ENCODE measurements at places on chromosomes 3 and 15.

DNA sequence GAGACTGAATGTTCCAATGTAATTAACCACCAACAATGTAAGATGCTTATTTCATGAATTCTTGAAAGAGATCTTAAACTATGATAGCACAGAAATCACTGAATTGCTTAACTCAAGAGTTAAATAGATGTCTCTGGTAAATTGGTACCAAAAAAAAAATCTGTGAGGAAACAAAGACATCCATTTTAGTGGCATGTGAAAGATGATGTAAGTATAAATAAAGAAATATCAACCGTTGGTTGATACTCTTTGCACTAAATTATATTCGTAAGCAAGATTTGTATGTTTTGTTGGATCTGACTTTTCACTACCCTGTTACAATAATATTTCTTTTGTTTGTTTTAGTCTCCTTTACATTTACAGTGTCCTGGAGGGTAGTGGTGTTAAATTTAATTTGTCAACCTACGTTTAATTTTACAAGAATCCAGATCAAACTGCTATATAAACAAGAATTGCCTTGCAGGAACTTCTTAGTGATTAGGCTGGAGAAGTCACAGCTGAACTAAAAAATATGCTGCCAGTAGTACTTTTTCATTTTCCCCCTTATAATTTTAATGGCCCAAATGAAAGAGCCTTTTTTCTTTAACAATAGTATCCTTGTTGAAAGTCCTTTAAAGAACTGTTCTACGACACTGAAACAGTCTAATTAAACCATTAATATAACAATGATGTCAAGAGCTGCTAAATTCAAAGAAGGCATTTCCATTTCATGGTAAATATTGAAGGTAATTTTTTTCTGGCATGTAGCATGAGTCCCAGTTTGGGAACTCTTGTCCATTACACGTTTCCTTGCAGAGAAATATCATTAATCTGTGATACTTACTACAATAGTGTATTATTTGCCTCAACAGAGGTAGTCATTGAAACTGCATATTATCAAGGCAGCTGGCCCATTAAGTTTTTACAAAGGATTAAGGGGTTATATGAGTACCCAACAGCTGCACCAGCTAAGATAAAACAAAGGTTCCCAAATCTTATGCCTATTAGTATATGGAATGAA is 109.6 kb upstream of the PHLDB2 start:
- DNase-seq, result no peak

- DNase-seq, result no peak
Observed at GRCh38 chr3:156307704-156308103, 187.3 kb downstream of the KCNAB1 start.

DNA sequence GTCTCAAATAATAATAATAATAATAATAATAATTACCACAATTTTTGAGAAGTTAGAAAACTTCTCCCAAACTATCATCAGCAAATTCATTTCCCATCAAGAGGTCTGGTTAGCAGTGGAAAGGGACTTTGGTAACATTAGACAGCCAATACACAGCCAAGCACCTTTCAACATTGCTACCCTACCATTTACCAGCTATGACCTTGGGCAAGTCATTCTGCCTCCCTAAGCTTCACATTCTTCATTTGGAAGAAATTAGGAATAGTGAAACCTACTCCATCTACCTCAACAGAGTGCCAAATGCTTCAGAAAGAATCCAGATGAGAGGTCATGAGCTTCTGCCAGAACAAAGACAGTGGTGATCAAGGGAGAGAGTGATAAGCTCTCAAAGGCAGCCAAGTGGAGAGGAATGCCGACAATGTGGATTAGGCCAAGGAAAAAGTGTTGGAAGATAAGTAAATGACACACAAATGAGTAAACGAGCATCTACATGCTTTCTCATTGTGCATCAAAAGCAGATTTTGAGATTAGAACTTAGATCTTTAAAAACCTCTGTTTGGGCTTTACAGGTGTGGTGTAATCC is 42.9 kb upstream of the LPP start:
- no peak for DNase-seq

DNA sequence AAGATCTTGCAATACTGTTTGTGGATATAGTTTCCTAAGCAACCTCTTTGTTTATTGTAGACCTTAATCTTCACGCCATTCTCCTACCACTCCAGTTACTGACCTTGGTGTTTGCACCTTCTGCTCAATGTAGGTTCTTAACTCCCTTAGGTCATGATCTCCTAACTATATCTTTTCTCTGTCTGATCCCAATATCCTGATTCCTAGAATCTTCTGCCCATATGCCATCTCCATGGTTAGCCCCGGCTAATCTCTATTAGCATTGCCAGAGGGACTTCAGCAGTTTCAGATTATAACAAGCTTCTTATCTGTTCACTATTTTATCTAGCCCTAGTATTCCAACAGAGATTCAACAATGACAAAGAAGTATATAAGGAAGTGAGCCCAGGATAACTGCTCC is 64.9 kb downstream of the IMPG2 start:
- DNase-seq, result no peak

- DNase-seq, result no peak
Observed at GRCh38 chr3:55454611-55455010, 32.5 kb downstream of the WNT5A start.

DNA sequence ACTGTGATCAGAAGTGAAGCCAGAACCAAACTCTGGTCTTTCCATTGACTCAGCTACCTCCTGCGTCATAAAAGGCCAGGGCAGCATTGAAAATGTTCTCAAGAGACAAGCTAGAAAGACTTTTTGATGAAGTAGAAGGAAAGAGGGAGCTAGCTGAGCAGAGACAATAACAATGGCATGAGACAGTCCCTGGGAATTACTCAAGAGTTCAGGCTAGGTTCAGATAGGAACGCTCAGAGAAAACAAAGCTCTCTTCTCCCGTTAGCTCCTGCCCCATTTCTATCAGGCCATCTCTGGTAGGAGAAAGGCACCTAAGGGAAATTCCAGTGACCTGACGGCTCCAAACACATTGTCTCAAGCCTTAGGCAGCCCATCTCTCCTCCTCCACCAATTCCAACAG is 7.0 kb upstream of the OXTR start:
- no peak for DNase-seq

GRCh38 chr15:71245588-71245987 is 130.3 kb downstream of the THSD4 start:
- DNase-seq, result no peak

DNA sequence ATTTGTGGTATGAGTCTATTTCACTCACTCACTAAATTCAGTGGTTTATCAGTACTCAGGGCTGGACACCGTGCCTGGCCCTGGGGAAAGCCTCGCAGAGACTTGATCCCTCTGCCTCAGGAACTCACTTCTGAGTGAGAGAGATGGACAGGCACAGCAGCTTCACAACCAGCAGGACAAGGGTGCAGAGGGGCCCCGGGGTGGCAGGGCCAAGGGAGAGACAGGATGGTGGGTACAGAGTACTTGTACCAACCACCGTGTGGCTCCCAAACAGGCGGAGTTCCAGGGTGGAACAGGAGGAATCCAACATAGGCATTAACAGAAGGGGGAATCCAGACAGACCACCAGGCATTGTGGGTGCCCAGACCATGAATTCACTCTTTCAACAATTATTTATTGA is 143.7 kb downstream of the MEGF11 start:
- DNase-seq, result no peak

DNA sequence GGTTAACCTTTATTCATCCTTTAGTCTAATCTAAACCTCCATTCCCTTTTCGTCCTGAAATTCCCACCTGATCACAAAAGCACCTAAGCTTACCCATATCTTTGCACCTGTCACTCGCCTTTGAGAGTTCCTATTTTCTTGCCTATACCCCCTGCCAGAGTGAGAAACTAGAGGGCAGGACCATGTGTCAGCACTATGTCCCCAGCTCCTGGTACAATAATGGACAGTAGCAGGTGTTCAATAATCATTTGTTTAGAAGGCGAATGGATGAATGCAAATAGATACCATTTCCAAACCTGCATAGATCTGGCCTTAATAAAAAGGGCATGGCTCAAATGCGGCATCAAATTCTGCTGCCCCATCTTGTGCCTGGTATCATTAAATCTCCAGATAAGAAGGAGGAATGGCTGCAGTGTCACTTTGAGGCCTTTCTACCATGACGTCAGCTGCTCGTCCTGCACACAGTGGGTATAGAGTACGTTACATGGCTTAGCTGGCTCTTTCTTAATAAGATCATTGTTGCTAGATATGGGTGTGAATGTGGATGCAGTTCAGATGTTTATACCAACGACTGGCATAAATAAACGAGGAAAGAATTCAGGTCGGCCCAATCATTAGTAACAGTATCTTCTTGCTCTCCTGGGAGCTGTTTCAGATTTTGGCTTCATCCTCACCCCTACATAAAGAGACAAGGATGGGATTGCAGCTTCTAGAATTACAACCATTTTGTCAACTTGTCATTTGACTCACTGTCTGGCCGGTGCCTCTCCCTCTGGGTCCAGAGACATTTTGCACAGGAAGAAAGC is 148.7 kb downstream of the RORA start:
- no peak for DNase-seq

GRCh38 chr3:50190936-50191660 is at the start of gene GNAT1:
TSS of gene GNAT1 (plus strand) at chr3:50191610. CDS start at chr3:50191726, 116 bp downstream.
- DNase-seq, result no peak

DNA sequence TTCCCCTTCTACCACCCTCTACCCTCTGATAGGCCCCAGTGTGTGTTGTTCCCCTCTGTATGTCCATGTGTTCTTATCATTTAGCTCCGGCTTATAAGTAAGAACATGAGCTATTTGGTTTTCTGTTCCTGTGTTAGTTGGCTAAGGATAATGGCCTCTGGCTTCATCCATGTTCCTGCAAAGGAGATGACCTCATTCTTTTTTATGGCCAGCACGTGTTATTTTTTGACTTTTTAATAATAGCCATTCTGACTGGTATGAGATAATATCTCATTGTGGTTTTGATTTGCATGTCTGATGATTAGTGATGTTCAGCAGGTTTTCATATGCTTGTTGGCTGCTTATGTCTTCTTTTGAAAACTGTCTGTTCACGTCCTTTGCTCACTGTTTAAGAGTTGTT is 63.1 kb upstream of the NPHP3 start:
- no peak for DNase-seq

DNA sequence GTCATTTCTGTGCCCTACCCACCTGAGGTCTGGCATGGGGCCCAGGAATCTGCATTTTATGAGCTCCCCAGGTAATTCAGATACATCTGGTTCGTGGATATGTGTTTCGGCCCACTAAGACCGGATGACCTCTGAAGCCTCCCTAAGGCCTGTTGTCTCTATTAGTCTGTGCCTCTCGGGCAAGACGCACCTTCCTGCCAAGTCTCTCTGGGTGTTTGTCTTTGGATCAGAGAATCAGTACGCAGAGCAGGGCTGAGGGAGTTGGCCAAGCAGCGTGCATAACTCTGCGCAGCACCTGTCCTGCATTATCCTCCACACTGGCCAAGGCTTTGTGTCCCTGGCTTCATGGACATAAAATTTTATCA is 181.0 kb downstream of the THSD4 start:
- DNase-seq, result no peak

GRCh38 chr15:99818872-99819271 is 85.6 kb upstream of the LYSMD4 start:
- DNase-seq, result no peak

- no peak for DNase-seq
Observed at GRCh38 chr3:181956122-181956521, 244.4 kb downstream of the SOX2 start.

GRCh38 chr15:73585871-73586654 is 47.1 kb downstream of the NPTN start:
- no peak for DNase-seq

- DNase-seq, result no peak
Observed at GRCh38 chr15:95511671-95512070, 818.8 kb upstream of the NR2F2 start.

DNA sequence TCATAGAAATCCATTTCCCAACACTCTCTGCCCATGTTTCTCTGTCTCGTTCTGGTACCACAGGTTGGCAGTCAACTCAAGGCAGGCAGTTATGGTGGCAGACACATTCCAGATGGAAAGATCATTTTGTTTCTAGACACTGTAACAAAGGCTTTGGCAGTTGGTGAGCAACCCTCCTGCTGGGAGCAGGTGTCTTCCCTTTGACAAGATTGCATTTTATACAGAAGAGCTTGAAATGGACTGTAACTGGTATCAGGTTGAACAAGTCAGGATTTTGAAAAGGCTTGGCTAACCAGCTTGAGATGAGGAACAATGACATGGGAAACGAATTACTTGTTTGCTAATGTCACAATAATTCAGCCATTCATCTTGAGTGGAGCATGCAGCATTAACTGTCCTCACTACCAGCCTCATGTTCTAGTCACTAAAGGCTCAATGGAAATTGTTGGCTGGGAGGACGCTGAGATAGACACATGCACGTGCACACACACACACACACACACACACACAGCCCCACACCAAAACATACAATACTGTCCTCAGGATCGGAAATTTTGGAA is 170.0 kb downstream of the SEMA6D start:
- no peak for DNase-seq

DNA sequence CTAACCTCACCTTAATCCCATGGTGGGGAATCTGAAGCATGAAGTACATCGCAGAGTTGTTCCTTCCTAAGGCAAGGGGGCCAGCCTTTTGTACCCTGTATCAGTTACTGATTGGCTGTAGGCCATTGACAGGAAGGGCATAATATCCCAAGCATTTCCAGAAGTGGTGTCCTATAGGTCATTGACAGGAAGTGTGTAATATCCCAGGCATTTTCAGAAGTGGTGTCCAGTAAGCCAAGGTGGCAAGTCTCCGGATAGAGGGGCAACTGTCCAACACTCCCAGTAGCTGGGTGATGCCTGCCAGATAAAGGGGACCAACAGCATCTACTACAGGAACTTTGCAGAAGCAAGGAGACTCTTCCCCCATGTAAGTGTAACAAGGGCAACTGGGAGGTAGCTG is 52.1 kb upstream of the MYRIP start:
- no peak for DNase-seq

DNA sequence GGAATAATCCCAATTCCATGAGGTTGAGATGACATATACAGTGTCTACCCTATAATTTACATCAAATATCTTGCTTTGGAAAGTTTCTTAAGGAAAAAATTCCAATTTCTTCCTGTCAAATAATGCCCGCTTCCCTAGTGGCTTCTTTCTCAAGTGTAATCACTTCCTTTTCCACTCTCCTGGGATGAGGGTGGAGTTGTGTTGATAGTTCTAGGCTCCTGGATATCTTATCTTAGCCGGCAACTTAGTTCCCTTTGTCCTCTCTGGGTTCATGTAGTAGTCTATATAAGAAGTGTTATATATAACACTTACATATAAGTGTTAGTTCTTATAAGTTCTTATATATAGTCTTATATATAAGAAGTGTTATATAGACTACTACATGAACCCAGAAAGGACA is 10.9 kb downstream of the TAGLN3 start:
- no peak for DNase-seq

GRCh38 chr15:42890161-42890913 is 30.2 kb downstream of the TTBK2 start:
- DNase-seq, result no peak

DNA sequence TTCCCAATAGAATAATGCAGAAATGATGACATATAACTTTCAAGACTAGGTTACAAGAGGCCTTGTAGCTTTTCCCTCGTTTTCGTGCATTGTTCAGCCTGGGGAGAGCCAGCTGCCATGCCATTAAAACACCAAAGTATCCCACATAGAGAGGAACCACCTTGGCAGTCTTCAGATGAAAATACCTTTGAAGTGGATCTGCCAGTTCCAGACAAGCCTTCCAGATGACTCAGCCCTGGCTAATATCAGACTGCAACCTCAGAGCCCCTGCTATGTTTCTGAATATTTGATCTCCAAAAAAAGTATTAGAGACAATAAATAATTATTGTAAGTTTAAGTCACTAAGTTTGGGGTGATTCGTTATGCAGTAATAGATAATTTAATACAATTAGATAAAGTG is 294.3 kb upstream of the GBE1 start:
- DNase-seq, result no peak

Data from CD4-positive, alpha-beta T cell treated with Interleukin-6 at 100 ng/mL for 8 hours (primary cell).